ENCODE measurements at places on chromosomes 5 and 9.
A peak's percentile ranks its signal among the peaks of the same experiment; 100 is the strongest.

- no peak for ATAC-seq
Measured at GRCh38 chr9:96108691-96109380, 193.1 kb downstream of the HSD17B3 start.

GRCh38 chr5:150271923-150272322 is 17.6 kb downstream of the CAMK2A start:
- ATAC-seq: no peak

- ATAC-seq: peak; percentile 97
Measured at GRCh38 chr9:36036780-36037548, at the start of gene RECK. RECK (plus strand) TSS chr9:36036913; CDS start chr9:36036999, 86 bp downstream.

DNA sequence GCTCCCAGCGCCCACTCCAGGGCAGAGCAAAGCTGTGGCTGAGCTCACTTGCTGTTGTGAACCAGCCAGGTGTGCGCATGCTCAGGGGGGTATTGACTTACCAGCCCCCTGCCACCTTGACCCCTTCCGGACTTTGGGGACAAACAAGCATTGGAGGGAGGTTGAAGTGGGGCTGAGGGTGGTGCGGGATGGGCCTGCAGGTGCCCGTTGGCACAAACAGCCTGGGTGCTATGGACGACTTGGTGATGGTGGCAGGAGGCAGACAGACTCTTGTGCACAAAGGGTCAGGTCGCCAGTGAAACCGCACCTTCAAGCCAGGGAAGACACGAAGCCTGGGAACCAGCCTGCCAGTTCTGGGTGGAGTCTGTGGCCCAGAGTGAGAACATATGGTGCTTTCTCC is 858.5 kb upstream of the PTPRD start:
- no peak for ATAC-seq

DNA sequence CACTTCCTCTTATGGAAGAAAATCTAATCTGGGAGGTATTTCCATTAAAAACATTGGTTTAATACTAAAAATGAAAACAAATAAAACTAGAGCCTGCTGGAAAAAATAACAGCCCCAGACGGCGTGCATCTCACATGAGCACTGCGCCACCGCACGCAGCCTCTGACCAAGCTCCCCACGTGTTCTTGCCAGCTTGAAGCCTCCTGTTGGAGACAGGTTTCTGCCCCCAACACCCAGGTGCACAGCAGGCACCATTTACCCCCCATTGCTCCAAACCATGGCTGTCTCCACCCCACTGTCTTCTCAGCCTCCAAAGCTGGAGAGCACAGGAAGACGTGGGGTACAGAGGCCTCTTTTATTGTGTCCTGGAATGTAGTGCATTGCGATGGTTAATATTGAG is 10.7 kb upstream of the COL5A1 start:
- no peak for ATAC-seq

DNA sequence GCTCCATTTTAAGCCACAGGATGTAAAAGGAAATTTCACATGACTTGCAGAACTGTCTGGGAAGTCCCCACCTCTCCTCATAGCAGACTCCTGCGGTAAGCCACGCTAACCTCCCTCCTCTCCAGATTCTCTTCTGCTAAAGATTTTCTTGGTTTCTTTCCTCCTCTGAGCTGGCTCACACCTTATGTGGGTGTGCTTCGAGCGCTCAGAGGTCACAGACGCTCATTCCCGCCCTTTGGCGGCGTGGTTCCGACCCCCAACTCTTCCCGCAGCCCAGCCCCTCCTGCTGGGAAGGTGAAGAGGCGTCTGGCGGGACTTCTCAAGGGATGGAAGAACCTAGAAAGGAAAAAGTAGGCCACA is 32.9 kb upstream of the CDK20 start:
- peak; percentile 99 for ATAC-seq

DNA sequence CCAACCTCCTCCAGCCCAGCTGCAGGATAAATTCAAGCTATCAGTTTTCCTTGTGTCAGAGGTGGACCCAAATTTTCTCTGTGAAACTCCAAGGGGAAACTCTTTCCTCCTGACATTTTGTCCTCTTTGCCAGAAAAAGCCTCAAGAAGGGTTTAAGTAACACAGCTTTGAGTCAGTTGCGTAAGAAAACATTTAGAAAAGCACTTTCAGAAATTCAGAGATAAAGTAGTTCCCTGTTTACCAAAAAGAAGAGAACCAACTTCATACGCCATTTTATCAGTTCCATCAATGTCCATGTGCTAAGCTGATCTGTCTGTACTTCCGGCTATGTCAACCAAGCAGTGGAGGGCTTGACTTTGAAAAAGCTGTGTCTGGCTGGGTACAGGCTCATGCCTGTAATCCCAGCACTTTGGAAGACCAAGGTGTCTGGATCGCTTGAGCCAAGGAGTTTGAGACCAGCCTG is 19.9 kb upstream of the SUSD1 start:
- no peak for ATAC-seq

DNA sequence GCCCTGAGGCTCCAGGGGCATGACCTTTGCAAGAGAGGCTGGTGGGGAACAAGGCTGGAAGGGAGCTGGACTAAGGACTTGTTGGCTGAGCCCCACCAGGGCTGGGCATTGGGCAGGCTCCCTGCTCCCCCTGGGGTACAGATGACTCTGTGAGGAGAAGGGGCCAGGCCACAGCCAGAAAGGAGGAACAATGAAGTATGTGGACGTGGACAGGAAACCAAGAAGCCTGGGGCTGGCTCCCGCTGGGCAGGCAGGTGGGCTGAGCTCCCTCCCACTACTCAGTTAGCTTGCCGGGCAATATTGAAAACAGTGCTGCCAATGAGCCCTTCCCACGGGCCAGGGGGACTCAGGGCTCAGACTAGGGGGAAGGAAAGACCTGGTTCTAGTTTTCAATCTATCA is 66.1 kb upstream of the SPTLC1 start:
- ATAC-seq: no peak

DNA sequence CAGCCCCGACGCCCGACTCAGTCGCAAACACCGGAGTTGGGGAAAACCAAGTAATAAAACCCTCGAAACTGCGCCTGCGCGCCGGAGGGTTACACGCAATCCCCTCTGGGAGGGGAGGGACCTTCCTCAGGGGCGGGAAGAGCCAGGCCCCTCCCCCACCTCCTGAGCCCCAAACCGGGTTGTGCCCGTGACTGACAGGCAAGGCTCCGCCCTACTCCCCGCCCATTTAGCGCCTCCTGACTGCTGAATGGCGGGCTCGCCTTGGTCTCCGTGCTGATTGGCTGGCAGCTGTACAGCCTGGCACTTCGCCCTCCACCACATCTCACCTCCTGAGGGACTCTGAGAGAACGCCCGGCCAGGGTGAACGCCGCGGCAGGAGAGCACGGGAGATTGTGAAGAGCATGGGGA is at the start of gene PRDM9:
Gene PRDM9 (plus strand): TSS at position 332 of the 408 bp plus-strand sequence. CDS start 1,425 bp downstream, outside the sequence.
- ATAC-seq: peak; percentile 35

DNA sequence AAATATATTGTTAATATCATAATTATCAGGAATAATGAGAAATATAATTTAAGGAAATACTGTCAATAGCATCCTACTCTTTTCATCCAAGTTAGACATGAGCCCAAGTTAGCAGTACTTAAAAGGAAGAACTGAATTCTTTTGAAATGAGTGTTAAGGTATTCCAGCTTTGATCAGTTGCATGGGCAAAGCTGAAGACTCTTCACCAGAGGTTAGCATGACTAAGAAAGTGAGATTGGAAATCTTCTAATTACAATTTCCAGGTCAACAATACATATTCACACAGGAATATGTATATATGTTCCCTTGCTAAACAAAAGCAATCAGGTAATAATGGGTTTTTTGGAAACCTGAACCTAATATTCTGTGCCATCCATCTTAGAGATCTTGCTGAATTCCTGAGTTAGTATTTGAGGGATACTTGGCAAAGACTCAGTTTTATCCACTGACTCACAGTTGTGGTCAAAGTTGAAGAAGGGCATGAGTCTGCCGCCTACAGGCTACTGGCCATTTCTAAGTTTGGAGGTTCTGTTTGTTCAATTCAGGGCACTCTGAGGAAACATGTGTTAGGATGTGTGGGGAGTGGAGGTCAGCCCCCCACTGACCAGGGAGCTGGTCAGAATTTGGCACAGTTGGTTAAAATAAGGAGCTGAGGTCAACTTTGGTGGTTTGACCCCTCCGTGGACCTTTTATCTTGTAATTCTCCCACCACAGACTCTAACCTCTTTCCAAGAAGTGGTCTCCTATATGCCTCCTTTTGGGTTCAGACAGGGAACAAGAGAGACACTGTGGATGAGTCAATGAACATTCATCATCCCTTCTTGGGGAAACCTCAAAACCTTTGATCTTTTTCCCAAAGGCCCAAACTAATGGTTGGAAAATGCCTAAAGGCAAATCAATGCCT is 118.3 kb downstream of the PIK3R1 start:
- peak; percentile 74 for ATAC-seq

DNA sequence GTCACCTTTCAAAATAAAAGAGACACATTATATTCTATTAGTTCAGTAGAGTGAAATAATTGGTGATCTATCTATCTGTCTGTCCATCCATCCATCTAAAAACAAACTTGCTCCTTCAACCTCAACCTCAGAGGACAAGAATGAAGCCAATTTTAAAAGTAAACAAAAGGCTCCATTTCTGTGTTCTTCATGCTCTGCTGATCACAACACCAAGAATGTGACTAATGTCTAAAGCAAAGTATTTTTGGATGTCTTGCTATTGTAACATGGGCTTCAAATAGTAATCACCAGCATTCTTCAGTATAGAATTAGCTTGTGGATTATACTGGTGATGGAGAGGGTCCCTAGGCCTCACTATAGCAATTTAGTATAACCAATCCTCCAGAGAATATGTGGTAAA is 1304.4 kb downstream of the MAT2B start:
- ATAC-seq: no peak

- peak; percentile 61 for ATAC-seq
Measured at GRCh38 chr5:56129288-56129687, 103.8 kb downstream of the ANKRD55 start.

- ATAC-seq: no peak
Measured at GRCh38 chr9:34001298-34001697, 47.4 kb downstream of the UBAP2 start.

DNA sequence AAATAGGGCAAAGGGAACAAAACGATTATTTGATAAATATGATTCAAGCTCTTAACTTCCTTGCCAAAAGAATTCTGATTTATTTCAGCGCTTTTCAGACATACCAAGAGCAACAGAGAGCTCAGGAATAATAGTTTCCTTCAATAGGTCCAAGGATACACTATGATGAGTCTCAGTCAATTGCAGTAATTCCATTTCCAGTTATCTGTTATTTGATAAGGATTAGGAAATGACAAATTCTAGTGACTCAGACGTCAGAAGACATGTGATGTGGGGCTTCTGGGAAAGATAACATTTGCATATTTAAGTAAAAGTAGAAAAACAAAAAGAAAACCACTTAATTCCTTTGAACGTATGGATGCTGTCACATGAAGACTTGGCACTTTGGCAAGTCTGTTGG is 1250.8 kb upstream of the CDH18 start:
- no peak for ATAC-seq

DNA sequence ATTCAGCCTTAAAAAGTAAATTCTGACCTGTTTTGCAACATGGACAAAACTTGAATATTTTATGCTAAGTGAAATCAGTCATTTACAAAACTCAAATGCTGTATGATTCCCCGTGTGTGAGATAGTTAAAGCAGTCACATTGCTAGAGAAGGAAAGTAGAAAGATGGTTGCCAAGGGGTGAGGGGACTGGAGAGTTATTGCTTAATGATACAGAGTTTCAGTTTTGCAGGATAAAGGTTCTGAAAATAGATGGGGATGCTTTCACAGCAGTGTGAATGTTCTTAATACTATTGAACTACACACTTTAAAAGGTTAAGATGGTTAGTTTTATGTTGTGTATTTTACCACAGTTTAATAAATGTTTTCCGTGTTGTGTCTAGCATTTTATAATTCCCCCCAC is 51.2 kb downstream of the SGCD start:
- no peak for ATAC-seq

DNA sequence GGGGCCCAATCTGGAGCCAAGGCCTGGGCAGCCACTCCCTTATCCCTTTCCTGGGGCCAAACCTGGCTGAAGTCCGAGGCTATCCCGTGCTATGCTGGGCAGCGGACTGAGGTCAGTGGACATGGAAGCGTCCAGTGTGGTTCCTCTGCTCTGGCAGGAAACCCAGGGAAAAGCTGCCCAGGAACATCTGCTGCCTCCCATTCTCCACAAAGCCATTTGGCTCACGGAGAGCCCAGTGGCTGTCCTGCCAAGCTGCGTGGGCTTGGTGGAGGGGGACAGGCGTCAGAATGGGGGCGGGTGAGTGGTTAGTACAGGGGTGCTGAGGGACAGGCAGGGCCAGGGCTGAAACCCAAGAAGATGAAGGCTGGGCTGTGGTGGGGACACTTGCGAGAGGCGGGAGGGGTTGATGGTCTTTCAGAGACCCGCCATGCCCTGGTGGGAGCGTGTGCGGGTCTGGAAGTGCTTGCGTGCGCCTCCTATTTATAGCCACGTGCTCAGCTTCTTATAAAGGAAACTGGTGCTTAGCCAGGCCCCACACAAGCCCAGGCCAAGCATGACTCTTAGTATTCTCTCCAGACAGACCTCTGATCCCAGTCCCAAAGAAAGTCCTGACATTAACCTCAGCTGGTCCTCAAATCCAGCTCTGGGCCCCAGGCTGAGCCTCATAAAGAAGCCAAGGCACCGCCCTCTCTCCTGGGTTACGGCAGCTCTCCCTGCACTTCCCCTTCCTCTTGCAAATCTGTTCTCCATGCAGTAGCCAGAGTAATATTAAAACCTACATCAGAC is 9.4 kb upstream of the SLC6A7 start:
- ATAC-seq: no peak

DNA sequence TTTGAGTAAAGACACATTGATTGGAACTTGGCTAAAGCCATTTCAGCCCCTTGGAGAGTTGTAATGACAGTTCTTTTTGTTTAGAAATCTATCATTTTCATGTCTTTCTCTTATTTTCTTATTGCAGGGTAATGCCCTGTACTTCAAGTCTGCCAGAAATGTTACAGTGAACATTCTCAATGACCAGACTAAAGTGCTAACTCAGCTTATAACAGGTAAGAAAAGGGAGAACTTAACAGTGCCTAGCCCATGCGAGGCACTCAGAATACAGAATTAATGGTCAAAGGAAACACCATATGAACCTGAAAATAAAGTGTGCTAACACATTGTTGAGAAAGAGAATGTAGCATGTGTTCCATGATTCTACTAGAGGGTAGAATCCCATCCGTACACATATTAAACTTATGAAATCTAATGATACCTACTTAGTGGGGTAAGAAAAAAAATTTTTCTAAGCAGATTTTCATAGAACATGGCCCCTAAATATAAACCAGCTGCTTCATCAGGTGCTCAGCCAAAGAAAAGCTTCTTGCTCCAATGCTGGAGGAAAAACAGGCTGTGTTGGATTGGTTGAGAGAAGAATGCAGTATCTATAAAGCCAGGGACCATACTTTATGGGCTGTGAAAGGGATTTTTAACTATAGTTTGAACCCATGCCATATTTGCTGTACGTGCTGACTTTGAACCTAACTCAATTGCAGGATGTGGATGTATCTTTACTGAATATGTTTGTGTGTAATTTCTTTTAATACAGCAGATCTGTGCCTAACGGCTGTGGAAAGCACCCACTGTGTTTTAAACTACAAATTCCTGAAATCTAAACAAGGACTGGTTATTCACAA is 260.8 kb upstream of the PPP1R2B start:
- no peak for ATAC-seq

Data from activated T-helper 17 cell treated with anti-CD3 and anti-CD28 coated beads, Interleukin-2, amount 50 U/mL, for 72 hours (primary cell).